ENCODE measurements at places on chromosomes 3 and 15. TPM values are rescaled to one million over a fixed set of nuclear protein-coding genes. Genes with fewer than 3 reads are reported as not detected.
A peak's percentile ranks its signal among the peaks of the same experiment; 100 is the strongest.

DNA sequence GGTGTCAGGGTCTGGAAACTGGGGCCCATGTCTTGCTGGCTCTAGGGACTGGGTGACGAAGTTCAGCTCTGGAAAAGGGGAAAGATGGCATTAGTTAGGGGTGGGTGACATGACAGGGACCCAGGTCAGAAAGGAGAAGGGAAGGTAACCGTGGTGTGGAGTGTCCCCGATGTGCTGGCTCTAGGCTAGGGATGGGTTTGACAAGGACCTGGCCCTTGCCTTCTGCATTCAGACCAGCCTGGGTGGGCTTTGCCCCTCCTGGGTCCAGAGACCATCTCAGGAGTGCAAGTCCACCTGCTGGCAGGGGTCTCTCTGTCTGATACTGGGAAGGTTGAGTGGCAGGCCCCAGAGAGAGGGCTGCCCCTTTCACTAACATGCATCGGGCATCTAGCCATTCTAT is 28.7 kb upstream of the ATP2B2 start:
- DNase-seq: no peak

DNA sequence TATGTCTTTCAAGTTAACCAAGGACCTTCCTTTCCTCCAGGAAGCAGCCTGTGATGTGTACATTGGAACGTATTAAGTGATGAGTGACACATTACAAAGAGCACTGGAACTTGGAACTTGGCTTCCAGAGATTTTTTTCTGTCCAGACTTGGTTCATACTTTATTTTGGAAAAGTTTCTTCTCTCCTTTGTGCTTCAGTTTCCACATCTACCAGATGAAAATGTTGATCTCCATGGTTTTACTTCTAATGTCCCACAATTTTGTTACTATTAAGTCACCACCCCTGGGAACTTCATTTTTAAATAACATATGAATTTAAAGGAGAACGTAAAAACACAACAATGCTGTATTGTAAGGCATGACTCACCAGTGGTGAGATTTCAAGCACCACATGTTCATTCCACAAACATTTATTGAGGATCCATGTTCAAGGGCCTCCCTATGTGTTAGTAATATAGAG is 290.7 kb upstream of the LMCD1 start:
- DNase-seq: no peak

NOP10 gene
- total RNA-seq: 212 TPM

- no peak for DNase-seq
Measured at GRCh38 chr15:40796512-40796911, 10.4 kb upstream of the ZFYVE19 start.

DNA sequence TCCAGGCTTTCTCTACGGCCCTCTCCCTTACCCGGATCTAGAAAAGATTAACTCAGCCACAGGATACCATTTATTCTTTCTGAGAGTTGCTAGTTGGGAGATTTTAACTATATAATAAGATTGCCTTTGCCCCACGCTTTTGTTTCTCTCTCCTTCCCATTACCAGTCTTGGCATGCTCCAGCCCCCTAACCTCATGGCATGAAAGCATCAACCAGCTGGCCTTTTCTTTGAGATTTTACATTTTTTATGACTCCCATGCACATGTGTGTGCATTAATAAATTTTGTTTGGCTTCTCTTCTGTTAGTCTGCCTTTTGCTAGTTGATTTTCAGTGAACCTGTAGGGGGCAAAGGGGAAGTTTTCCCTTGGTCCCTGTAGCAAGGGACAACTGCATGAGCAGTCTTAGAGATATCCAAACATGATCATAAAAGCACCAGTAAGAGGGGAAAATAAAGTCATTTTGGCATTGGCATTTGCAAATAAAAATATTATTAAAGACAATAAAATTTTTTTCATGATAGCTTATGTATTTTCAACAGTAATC is 73.6 kb downstream of the OXSM start:
- no peak for DNase-seq

DNA sequence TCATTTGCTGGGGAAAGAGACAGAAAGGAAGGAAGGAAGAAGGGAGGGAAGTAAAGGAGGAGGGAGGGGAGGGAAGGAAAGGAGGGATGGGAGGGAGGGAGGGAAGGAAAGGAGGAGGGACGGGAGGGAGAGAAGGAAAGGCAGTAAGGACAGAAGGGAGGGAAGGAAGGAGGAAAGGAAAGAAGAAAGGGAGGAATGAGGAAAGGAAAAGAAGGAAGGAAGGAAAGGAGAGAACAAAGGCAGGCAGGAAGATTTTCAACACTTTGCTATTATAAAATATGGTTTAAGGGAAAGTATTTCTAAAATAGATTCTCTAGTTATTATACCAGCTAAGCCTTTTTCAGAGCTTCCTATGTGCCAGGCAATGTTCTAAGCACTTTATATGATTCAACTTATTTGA is 278.0 kb upstream of the LYSMD4 start:
- no peak for DNase-seq

DNA sequence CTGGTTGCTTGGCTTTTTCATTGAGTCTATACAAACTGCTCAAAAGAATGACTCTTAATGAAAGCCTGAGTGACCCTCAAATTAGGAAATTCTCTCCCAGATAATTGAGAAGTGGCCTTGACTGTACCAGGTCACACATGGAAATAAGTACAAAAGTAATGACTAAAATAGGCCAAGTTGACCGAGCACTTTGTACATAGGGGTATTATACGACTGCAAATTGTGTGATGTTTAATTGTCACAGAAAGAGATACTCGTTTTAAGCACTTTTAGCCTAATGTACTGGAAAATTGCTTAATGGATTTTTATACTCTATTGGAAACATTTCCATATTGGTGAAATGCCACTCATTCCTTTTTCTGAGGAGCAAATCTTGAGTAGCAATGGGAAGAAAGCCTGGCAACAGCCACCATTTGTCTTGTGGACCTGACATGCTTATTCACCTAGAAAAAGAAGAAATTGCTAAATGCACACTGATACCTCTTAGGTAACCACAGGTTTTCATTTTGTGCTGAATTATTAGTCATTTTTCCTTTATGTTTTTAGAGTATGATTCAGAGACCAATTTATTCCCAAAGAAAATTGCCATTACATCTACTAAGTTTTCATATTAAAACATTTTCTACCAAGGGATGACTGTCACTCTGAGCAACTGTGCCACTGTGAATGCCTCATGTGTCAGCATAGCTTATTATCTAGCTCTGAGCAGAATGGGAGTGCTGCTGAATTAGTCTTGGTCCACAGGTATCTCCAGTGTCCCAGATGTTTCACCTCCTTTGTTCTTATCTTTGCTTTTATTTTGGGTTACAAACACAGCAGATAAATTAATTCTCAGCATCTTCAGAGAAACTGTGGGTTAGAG is 8.9 kb upstream of the PXK start:
- DNase-seq: no peak

MAPK6 gene
- 32.1 TPM for total RNA-seq

TMC3 gene
- total RNA-seq: not detected

- DNase-seq: peak; percentile 82
Measured at GRCh38 chr3:53236112-53236841, 19.5 kb downstream of the TKT start.

- DNase-seq: no peak
Measured at GRCh38 chr15:55552926-55553325, 35.2 kb downstream of the PYGO1 start.

PHLDB2 gene
- total RNA-seq: 58.6 TPM
